ENCODE measurements at places on chromosomes 2 and 18.

GRCh38 chr18:73645160-73645715 lies 502.4 kb downstream of the FBXO15 start:
- DNase-seq, result no peak

DNA sequence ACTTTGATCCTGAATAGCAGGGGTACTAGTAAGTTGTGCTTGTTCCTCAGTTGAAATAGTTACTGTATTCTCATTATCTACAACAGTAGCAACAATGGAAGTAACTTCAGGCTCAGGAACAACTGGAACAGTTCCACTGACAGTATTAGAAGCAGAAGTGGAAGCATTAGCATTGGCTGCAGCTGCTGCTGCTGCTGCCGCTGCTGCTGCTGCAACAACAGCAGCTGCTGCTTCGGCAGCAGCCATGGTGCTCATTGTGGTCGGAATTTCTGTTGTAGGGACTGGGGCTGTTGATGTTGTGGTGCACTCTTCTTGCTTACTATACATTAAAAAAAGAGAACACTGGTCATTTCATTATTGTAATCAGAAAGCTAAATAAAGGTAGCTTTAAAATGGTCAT lies 40.8 kb downstream of the PRPF40A start:
- no peak for DNase-seq

DNA sequence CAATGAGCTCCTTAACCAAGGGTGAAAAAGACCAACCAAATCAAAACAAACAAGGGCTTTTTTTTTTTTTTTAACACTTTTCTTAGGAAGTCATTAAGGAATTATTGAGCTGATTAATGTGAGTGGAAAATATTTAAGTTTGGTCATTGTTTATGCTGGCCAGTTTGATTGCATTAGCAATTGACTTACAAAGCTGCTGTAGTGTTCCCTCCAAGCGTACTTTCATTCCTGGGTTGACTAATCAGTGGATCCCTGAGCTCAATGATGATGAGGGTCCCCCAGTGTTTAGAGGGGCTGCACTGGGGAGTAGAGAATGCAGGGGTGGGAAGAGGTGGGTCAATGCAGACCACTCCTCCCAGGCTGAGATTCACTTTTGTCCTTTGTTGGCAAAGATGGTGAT lies 119.3 kb downstream of the PRKCE start:
- no peak for DNase-seq

DNA sequence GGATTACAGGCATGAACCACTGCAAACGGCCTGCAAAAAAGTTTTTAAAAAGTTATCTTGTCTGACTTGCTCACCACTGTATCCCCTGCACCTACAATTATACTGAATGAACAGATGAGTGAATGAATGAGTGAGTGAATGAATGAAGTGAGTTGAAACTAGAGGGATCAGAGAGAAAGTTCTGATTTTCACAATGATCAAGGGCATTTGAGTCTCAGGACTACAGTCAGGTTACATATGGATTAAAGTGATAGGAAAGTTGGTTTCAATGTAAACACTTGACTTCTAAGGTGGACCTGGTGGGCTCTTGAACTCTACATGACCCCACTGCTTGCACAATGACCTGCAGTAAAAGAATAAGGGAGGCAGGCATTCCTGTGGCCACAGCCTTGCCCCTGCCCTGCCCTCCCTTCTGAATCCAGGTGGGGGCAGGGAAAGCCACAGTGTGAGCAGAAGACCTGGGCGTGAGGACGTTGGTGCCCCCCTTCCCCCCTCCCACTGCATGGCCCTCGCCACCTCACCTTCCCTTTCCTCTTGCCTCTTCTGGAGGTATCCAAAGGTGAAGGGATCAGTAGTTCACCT lies 10.7 kb downstream of the C2orf80 start:
- DNase-seq, result no peak

DNA sequence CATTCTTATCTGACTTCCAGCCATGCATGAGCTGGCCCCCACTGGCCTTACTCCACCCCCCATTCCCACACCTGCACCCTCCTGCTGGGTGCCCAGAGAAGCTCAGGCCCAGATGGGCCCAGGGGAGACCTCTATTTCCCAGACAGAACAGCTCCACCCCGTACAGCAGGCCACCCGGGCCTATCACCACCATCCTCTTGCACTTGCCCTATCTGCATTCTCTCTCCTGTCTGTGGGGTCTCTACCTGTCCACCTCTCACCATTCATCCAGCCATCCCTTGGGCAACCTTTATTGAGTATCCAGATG lies 25.3 kb upstream of the TNS1 start:
- no peak for DNase-seq

DNA sequence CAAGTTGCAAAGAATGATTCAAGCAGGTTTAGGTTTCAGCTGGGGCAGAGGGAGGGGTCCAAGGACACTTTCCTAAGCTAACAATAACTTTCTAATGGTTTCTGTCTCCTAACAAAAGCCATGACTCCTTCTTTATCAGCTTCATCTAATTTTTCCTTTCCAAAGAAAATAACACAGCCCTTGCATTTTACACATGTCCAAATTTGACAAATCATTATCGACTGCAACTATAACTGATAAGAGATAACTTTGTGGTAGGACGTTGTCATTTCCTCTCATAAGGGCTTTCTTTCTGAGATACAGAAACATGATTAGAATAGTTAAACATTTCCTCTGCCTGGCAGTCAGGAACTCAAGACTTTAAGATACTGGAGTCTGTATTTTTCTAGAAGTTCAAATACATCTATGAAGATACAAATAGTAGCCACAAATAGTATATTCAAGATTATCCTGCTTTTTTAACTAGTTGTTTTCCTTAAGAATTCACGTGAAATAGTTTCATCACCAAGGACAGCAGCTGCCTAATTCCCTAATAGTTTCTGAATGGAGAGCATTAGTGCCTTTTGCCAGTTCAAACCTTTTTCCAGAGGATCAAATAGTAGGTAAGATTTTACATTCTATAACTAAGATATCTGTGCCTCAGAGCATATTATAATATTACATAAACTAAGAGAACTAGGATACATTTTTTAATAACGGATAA lies 263.2 kb downstream of the EXOC6B start:
- no peak for DNase-seq

DNA sequence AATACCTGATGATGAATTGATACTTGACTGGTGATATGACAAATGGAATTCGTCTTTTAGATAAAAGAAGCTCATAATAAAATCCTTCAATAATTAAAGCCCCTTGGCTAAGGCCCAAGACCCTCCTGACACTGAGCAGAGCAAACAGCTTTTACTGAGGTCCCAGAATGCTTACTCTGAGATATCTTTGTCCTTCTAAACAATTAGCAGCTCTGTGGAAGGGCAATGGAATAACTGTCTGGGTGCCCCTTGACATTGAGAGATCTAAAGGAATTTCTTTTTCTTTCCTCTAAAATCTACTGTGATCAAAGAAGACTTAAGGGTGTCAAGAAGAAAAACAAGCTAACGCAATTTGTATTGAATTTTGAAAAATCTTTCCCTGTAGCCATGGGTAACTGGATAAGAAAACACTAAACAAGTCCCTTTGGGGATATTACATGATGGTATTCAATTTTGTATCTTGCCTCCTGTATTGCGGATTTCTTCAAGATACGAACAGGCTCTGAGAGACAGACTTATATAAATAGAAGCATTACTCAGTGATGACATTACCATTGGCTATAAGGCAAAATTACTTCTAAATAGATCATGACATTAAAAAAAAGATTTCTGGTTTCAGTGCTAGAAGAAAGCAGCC lies 128.8 kb downstream of the MREG start:
- no peak for DNase-seq

DNA sequence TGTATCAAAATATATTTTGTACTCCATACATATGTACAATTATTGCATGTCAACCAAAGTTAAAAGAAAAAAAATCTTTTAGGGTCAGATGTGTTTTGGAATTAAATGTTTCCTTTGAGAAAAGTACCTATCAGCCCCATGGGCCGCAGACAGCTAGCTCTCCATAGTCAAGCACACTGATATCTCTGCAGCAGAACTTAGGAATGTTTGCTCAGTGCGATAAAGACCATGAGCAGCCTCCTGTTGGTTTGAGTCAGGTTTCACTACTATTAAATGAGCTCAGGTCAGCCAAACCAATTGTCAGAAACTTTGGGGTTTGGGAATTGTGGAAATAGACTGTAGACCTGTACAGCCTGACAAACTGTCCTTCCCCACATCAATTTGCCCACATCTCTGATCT lies 33.7 kb downstream of the LCT start:
- DNase-seq, result no peak

DNA sequence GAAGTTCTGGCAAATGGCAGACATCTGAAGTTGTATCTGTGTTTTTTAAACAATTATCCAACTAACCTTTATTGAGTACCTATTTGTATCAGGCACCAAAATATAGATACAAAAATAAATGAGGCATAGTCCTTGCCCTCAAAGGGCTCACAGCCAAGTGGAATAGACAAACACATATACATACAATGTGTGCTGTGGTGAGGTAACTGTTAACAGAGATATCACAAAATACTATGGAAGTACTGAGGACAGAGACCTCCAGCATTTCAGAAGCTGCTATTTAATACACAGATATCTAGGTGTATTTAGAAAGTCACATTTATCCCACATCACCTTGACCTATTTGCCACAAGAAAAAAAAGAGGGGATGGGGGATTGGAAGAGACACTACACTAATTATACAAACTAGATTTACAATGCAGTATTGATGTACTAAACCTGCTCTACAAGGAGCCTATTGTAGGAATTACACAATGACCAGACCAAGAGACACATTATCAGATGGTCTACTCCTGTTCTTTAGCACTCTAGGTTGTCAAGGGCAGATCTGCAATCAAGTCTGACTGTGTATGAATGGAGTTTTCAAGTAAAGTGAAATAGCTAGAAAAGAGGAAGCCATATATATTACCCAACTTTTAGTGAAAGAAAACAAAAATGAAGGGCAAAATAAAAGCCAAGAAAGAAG lies 62.2 kb downstream of the SPIRE1 start:
- no peak for DNase-seq

GRCh38 chr2:205680067-205680466 lies 2.2 kb upstream of the NRP2 start:
- peak; percentile 68 for DNase-seq

DNA sequence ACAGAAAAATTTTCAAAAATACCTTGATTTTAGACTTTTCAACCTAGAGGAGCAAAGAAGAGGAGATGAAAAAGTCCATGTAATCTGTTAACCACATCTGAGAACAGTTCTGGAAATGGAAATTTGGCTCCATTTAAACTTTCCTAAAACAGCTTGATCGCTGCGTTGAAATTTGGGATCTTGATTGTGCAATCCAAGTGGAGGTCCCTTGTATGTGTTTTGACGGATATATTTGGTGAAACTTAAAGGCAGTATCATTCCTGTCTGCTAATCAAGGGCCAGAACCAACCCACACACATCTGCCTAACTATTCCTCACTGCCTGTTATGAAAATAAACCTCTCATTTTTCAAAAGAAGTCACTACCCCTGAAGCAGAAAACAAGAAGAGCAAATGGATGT lies 46.6 kb downstream of the SPATS2L start:
- DNase-seq, result no peak

DNA sequence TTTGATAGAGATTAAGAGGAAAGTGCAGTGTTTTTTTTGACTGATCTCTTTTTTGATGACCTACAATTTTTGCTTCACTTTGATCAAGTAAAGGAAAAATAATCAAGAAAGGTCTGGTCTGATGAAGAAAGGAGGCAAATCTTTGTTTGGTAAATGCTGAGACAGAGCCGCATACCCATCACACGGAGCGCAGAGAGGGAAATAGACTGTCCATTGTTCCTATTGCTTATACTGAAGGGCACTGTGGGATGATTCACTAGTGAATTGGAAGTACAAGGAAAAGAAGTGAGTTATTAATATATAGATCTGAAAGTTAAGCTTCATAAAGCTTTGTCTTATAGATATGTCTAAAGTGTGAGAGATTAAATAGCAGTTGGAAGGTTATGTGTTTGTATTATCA lies 455.1 kb downstream of the PLCL1 start:
- DNase-seq, result no peak

DNA sequence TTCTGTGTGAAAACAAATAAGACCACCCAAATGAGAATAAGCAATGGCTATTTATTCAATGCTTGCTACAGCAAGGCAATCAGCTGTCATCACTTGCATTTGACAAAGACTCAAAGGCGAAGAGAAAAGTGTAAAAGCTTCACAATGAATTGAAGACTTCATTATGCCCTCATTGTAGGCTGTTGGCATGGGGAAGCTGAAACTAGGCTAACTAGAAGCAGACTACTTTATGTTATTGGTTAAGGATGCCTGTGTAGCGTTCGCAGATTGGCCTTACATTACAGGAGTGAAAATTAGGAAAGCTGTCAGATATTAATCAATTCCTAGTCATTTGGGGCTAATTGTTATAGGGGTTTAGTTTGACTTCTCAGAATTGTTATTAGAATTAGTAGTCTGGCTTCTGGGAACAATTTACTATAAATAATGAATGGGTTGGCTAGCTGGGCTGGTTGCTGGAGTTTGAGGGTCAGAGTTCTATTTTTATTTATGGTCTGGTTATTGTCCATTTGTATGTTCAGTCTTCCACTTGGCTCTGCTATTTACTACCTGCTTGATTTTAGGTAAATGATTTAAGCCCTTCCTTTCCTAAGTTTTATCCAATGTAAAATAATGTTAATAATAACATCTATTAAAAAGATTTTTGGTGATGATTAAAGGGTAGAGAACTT lies 437.2 kb upstream of the SYT4 start:
- no peak for DNase-seq

DNA sequence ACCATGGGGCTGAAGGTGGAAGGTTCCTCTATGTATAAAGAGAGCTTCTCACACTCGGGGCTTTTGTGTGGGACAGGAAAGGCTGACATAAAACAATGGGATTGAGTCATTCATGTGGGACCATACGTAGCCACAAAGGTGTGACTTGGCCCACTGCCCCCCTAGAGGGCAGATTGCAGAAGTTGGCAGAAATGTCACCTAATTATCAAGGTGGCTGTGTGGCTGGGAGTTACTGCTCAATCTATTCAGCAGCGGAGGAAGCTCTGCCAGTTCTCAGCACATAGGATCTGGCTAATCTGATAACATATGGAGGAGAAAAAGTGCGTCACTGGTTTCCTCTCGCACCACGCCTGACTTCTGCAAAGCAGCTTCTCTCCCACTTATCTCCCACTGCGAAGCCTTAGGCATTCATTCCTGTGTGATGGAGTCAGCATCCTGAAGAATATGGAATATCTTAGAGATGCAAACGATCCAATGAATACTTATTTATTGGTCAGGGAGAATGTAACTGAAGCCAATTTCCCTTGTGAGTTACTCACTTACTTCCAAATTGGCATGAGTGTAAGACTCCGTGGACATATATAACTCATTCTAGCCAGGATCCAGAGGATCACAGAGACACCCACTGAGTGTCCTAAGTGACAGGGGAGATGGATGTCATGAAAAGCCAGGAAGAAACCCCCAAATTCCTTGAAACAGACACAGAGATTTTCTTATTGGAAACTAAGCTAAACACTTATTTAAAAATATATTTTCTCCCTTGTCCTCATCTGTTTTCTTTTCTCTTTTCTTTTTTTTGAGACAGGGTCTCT lies 344.8 kb downstream of the TGIF1 start:
- DNase-seq, result peak; percentile 96
